ENCODE measurements at places on chromosomes 1 and 21. TPM values are rescaled to one million over a fixed set of nuclear protein-coding genes. Genes with fewer than 3 reads are reported as not detected.

DNA sequence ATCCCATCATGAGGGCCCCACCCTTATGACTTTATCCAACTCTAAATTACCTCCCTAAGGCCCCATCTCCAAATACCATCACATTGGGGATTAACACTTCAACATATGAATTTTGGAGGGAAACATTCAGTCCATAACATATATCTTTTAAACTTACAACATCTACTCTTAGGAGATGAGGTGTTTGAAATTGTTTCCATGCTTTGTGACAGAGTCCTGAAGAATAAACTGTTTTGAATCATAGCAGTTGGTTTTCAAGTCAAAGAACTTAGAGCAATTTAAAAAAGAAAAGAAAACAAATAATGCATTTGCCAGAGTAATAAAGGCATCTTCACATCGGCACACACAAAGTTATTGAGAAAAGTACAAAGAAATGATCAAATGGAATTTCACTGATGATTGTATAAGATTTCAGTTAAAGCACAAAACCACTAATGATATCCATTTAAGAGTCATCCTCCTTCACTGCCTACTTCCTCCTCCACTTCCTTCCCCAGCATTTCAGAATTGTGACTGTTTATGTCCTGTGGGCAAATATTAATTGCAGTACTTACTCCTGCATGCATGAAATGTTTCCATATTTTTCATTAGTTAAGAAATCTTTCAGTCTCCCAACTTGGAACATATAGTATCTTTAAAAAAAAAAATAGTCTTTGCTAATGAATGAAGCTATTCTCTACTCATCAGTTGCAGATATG, 202.0 kb downstream of the LRRC40 start:
- no peak for DNase-seq

DNA sequence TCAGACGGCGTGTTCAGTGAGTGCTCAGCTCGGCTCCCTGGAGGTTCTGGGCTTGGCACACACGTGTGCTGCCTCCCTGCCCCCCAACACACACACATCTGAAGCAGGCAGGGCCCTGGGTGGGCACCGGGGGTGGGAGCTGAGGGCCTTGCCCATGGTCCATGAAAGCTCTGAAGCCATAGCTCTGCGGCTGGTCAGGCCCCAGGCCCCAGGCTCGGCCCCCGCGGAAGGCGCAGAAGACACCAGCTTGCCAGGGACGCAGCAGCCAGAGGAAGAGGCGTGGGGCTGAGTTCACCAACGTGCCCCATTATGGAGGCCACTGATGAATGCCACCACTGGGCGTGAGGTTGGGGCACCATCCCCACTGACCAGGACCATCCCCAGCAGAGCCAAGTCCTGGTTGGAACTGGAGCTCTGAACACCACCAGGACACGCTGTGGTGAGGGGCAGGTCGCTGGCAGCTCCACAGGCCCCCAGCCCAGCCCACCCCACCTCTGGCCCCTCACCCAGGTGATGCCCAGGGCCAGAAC, 4.2 kb downstream of the AURKAIP1 start:
- DNase-seq: no peak

The NKAIN1 gene
- total RNA-seq: 0.40 TPM

DNA sequence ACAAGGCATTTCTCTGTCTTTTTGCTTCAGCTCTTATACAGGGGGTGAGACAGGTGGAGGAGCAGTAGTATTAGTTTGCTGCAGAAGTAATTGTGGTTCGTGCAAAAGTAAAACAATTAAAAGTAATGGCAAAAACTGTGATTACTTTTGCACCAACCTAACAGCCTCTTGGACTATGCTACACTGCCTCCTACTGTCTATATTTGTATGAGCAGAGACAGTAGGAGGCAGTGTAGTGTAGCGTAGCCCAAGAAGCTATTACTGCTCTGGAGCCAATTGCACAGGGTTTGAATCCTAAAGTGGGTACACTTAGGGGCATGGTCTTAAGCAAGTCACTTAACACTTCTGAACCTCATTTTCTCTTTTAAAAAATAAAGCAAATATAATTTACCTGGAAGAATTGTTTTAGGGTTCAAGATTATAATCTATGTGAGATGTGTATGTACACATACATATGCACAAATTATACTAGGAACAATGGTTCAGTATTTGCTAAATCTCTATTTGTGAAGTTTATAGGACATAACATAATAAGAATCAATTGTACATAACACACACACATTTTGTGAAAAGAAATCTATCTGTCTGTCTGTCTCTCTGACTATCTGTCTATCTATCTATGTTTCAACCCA, 103.8 kb downstream of the BRINP3 start:
- peak; percentile 32 for DNase-seq

DNA sequence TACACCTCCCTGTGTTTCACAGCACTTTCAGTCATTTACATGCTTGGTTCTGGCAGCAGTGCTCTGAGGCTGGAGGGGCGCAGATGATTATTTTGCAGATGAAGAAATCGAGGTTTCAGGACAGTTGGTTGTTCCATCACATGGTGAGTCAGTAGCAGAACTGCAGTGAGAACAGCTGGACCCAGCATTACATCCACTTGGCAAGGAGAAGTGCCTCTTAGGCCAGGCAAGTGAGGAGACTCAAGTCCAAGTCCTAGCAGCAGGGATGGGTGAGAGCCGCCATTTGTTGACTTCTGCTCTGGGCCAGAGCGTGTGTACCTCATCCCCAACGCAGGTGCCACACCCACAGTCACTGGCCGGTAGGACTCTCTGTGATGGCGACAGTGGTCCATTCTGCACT, 26.8 kb upstream of the EPHA8 start:
- no peak for DNase-seq

The C1orf56 gene
- 3.5 TPM for total RNA-seq

DNA sequence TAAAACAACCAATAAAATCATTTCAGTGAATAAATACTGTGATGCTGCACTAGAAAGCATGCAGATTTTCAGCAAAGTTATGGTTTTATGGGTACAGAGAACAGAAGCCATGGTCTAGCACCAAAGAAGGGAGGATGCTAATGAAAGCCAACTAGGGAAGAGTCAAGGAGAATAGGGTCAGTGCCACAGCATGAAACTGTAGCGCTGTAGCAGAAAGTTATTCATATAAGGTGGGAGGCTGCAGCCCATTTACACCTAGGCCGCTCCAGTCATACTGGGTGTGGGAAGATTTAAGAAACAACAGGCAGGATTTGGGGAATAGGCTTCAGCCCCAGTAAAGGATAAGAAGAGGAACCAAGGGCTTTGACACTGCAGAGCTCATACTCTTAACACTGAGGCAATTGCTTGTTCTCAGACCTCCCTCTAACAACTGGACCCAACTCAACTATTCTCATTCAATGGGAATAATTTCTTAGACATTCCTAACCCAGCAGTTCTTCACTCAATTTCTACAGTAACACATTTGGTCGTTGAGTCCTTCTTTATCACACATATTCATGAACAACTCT, 4.4 kb downstream of the IFI16 start:
- DNase-seq: no peak

Data from endothelial cell of umbilical vein (primary cell).